ENCODE measurements at places on chromosomes 16 and 17. TPM values are rescaled to one million over a fixed set of nuclear protein-coding genes. Genes with fewer than 3 reads are reported as not detected.

DNA sequence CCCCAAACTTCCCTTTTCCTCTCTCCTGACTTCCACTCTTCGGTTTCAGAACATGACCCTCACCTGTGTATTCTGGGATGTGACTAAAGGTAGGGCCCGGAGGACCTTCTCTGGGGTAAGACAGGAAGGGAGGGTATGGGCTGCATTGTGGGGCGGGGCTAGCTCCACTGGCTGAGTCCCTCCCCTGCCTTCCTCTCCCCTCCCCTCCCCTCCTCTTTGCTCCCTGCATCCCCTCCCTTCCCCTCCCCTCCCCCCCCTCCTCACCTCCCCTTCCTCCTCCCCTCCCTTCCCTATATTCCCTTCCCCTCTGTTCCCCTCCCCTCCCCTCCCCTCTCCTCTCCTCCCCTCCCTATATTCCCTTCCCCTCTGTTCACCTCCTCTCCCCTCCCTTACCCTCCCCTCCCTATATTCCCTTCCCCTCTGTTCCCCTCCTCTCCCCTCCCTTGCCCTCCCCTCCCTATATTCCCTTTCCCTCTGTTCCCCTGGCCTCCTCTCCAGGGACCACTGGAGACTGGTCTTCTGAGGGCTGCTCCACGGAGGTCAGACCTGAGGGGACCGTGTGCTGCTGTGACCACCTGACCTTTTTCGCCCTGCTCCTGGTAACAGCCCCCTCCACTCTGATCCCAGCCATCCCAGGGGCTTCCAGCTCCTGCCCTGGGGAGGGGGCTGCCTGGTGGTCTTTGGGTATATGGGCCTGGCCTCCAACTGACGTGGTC lies 11.8 kb downstream of the ADGRG3 start:
- no peak for DNase-seq

DNA sequence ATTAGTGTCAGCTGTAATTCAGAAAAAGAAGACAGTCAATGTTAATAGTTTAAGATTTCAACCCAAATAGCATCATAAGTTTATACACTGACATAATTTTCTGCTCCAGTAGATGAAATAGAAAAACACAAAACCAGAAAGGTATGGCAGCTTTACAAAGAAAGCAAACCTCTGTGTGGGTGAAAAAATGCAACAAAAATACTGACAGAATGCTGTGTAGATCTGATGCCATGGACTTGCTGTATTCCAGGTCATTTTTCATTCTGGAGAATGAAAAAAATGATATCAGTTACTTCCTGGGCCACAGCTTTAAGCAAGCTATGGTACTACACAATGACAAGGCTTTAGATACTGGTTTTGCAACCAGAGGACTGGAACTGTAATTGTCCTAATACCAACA lies 116.0 kb downstream of the MAP2K4 start:
- no peak for DNase-seq

GRCh38 chr16:57533431-57534336 lies 2.7 kb downstream of the CCDC102A start:
- no peak for DNase-seq

DNA sequence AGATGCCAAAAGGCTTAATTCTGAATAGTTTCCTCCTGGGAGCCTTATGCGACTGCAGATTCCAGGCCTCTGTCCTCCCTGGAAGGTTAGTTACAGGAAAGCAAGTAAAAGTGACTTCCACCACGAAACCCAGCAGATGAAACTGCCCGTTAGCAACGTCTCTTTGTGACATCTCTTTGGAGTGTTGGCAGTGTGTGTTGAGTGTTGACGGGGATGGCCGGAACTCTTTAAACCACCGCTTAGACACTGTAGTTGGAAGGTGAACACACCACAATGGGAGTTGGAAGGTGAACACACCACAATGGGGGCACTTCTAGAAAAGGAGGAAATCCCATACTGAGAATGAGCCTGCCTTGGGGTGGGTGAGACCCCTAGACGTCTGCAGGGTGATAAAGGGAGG lies 858 bp downstream of the SKAP1 start:
- DNase-seq: no peak

GRCh38 chr17:4641297-4642195 lies at the start of gene ALOX15:
TSS of gene ALOX15 (minus strand) at chr17:4641678. CDS start at chr17:4641651, 27 bp downstream.
- no peak for DNase-seq

DNA sequence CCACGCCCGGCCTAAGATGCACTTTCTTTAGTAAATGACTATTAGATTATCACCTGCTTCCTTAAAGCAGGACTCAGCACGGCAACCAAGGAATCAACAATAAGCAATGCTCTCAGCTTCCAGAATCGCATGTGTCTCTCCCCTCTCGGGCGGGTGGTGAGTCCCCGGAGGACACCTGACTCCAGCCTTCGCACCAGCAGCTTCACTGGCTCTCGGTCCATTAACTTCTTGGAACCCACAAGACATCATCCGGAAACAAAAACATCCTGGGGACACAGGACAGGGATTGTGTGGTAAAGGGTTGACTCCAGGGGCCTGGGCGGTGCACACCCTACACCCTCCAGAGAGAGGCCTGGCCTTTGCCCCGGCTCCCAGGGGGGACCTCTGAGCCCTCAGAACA lies 22.7 kb downstream of the UTS2R start:
- DNase-seq: no peak

DNA sequence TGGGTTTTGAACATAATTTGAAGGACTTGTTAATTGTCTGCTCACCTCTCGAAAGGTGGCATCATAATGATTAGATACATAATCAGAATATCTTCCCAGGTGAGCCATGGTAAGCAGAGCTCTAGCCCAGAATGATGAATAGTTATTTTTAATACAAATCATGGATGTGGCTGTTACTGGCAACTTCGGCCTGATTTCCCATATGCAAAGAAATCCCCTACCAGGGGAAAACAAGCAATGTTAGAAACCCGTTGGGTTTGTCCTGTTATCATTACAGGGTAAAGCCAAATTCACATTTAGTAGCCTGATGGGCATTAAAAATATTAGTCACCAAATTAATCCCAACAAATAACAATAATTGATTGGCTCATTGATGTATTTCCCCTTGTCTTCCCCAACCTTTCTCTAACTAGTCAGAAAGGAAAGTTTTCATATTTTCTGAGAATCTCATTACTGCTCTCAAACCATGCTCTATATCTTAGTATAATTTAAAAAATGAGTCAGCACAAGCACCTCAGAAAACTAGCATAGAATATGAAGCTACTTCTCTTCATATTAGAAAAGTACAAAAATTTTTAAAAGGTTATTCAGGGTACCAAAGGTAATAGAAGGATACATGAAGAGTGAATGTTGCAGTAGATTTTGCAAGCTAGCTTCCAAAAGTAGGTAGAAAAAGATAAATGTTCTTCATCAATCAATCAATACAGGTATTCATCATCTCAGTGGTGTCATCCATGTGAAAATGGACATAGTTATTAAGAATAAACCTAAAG lies 5.0 kb downstream of the STAT5B start:
- DNase-seq: no peak

DNA sequence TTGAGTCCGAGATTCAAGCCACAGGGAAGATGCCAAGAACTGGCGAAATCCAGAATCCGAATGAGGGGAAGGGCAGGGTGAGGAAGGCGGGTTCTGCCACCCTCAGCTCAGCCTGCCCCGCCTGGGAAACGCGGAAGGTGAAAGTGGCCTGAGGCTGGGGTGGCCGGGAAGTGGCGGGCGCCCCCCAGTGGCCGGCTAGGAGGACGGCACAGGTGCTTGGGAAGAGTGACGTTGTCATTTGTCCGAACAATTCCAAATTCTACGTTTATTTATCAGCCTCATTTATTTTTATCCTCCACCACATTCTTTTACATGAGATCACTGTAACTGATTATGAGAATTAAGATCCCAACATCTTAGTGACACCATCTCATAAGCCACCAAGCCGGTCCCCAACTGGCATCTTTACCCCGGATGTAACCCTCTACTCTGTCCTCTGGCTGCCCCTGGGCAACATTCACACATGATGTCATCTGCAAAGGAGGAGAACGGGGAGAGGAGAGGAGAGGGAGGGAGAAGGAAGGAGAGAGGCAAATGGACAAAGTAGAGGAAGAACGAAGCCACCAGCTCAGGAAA lies 21.3 kb downstream of the SRCIN1 start:
- peak; percentile 85 for DNase-seq

The CCDC200 gene
- total RNA-seq: not detected

GRCh38 chr17:42518046-42518754 lies 17.8 kb upstream of the NAGLU start:
- peak; percentile 60 for DNase-seq

All from pancreas (tissue), 10 donors.